ENCODE measurements at places on chromosomes 5 and 9. TPM values are rescaled to one million over a fixed set of nuclear protein-coding genes. Genes with fewer than 3 reads are reported as not detected.

The KCNT1 gene
- total RNA-seq, result 0.09 TPM

The GCNT4 gene
- total RNA-seq, result 2.3 TPM

The NLN gene
- 20.8 TPM for total RNA-seq

The ATP10B gene
- total RNA-seq, result 6.1 TPM

The LCN9 gene
- not detected for total RNA-seq

The PCDHGA5 gene
- 0.38 TPM for total RNA-seq

The C9orf153 gene
- not detected for total RNA-seq

GRCh38 chr9:13367784-13368183, 88.3 kb upstream of the MPDZ start:
- H3K36me3 ChIP-seq, result no peaks in the 10 kb centered on the region
- H3K4me3 ChIP-seq, result no peak overlapping the region
- H3K27ac ChIP-seq, result no peak overlapping the region
- H3K27me3 ChIP-seq, result no peaks in the 10 kb centered on the region
- no peak for DNase-seq
- H3K4me1 ChIP-seq, result no peaks in the 10 kb centered on the region

GRCh38 chr5:179229331-179229831, 115.9 kb downstream of the ADAMTS2 start:
- DNase-seq, result no peak
- no peaks in the 10 kb centered on the region for H3K36me3 ChIP-seq
- H3K27ac ChIP-seq, result no peak overlapping the region
- no peak overlapping the region for H3K4me3 ChIP-seq
- no peaks in the 10 kb centered on the region for H3K27me3 ChIP-seq

All from esophagus squamous epithelium (tissue), 5 donors.